RWPE2 (cell line): ENCODE measurements at places on chromosomes 16 and 17.

DNA sequence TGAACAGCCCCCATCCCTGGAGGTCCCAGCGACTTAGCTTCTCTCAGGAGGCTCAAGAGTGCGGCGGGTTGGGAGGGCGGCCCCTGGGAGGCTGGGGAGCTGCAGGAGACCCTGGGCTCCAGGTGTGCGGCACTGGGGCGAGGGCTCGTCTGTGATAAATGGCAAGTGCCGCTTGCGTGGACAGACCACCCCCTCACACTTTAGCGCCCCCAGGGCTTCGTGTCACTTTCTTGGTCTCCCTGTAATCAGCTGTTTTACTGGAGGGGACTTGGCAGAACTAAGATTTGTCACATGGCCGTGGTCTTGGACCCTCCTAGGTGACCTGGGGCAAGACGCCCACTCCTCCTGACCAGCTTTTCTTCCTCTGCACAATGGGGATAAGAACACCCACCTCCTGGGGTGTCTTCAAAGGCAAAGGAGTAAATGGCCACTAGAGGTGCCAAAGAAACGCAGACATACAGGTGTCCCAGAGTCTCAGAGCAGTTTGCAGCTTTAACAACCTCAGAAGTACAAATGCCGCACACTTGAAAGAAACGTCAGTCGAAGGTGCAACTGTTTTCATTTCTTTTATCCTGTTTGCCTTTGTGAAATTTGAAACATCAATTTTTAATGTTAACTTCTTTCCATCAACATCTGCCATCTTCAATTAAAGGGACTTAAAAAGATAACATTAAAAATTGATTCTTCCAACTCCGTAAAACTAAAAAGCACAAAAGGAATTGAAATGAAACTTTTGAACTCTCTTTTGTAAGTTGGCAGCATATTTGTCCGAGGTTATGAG, 946 bp downstream of the OSGIN1 start:
- H3K4me3 ChIP-seq: peak overlapping the region; percentile 50
- peak overlapping the region; percentile 68 for H3K27ac ChIP-seq
- DNase-seq: no peak

- no peak overlapping the region for H3K27ac ChIP-seq
- no peak for DNase-seq
- no peaks in the 10 kb centered on the region for H3K27me3 ChIP-seq
- no peaks in the 10 kb centered on the region for H3K36me3 ChIP-seq
Measured at GRCh38 chr16:3001316-3001715, 11.4 kb upstream of the CLDN9 start.

DNA sequence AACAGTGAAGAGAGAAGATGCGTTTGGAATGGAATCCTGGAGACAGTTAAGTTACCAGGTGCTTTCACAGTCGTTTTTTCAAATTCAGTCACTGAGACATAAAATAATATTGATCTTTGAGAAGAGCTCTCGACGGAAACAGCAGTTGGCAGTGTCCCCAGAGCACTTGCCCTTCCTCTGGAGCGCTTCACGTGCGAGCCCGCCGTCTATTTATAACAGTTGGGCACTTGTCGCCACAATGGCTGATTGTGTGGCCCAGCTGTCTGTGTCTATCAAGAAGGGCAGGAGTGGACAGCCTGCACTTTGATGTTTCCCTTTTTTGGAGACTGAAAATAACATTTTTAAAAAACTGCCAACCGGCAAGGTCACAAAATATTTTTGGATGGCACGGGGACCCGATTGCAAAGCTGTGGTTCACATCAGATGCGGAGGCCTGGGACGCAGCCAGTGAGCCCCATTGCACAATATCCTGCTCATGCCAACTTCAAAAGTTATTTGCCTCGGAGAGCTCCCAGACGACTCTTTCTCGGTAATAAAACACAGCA, 62.9 kb downstream of the ADCY9 start:
- DNase-seq: no peak
- no peak overlapping the region for H3K4me3 ChIP-seq
- H3K4me1 ChIP-seq: peaks cover 36% of the 10 kb centered on the region
- H3K36me3 ChIP-seq: no peaks in the 10 kb centered on the region

DNA sequence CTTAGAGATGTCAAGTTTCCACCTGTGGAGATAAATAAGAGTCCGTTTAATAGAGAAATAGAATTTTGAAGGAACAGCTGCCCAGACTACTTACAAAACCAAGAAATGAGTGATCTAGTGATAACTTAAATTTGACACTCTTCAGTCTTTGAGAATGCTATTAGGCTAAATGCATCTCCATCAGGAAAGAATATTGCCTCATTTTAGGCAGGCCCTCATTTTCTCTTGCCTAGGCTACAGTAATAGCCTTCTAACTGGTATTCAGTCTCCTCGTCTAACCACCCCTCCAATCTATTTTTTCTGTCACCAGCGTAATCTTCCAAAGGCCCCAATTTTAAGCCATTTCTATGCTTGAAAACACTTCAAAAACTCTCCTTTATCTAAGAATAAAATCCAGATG, 537.8 kb upstream of the CA10 start:
- no peak overlapping the region for H3K4me3 ChIP-seq
- peaks cover 3% of the 10 kb centered on the region for H3K27me3 ChIP-seq
- H3K4me1 ChIP-seq: no peaks in the 10 kb centered on the region

GRCh38 chr17:79547586-79547985, 63.3 kb downstream of the RBFOX3 start:
- DNase-seq: no peak
- no peaks in the 10 kb centered on the region for H3K4me1 ChIP-seq
- no peaks in the 10 kb centered on the region for H3K36me3 ChIP-seq
- peaks cover 51% of the 10 kb centered on the region for H3K27me3 ChIP-seq
- H3K4me3 ChIP-seq: no peak overlapping the region

DNA sequence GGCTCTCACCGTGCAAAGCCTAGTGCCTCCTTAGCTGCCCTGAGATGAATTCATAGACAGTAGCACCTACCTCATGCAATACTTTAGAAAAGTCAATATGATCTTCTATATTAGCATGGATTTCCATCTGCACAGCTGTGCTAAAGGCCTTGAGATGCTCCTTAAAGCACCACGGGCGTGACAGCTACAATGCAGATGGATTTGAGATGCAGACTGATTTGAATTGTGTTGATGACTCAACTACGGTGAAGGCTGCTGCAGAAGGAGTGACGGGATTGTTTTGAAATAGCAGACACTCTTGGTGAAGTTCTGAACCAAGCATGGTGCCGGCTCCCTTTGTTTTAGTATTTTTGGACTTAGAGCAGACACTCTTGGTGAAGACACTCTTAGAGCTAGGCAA, 88.2 kb downstream of the SPECC1 start:
- no peak for DNase-seq
- no peak overlapping the region for H3K4me3 ChIP-seq
- no peaks in the 10 kb centered on the region for H3K36me3 ChIP-seq
- no peaks in the 10 kb centered on the region for H3K27me3 ChIP-seq
- H3K4me1 ChIP-seq: no peaks in the 10 kb centered on the region

DNA sequence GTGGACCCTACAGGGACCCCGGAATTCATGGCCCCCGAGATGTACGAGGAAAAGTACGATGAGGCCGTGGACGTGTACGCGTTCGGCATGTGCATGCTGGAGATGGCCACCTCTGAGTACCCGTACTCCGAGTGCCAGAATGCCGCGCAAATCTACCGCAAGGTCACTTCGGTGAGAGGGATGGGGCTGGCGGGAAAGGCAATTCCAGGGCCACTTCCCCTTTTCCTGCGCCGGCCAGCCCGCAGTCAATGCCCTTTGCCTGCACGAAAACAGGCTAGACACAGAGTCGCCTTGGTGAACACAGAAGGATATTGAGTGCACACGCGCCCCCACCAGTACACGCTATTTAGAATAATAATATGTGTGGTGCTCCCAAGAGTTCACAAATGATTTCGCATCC, 4.0 kb downstream of the WNK4 start:
- H3K36me3 ChIP-seq: peaks cover 3% of the 10 kb centered on the region

DNA sequence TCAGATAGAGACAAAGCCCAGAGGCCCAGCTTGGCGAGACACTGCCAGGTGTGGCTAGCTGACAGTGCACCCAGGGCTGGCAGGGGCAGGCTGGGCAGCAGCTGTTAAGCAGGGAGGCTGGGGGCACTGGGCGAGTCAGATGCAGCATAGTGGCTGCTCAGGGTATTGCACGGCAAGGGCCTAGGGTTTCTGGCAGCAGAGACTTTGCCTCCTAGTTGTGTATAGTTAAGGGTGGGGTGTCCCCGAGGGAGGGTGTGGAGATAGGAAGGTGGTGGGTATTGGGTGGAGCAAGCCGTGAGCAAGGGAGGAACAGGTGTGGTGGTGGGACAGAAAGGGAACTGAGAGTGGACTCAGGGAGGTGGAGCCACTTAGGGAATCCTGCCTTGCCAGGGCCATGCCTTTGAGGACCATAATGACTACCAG, 66.0 kb downstream of the SMPD3 start:
- H3K4me1 ChIP-seq: no peaks in the 10 kb centered on the region
- no peaks in the 10 kb centered on the region for H3K36me3 ChIP-seq
- no peak overlapping the region for H3K4me3 ChIP-seq

GRCh38 chr17:74435775-74436359, 4.0 kb downstream of the GPRC5C start:
- no peaks in the 10 kb centered on the region for H3K4me1 ChIP-seq
- DNase-seq: no peak
- H3K27ac ChIP-seq: no peak overlapping the region
- no peak overlapping the region for H3K4me3 ChIP-seq

DNA sequence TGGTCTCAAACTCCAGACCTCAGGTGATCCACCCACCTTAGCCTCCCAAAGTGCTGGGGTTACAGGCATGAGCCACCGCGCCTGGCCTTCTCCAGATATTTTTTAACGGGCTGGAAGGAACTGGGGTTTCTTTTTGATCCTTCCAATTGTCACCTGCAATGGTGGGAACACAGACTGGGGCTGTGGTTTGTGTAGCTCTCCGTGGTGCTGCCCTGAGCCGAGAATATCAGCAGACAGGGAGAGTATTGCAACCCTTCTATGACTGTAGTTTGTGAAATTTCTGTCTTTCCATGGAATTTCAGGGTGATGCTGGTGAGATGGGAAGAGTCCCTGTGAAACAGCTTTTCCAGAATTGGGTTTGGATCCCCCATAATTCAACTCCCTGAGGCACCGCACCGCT, 263.5 kb downstream of the ENGASE start:
- peaks cover 33% of the 10 kb centered on the region for H3K27me3 ChIP-seq
- peaks cover 6% of the 10 kb centered on the region for H3K4me1 ChIP-seq
- DNase-seq: no peak
- no peak overlapping the region for H3K4me3 ChIP-seq
- H3K27ac ChIP-seq: no peak overlapping the region

- no peaks in the 10 kb centered on the region for H3K4me1 ChIP-seq
- H3K27ac ChIP-seq: no peak overlapping the region
- H3K27me3 ChIP-seq: peaks cover 8% of the 10 kb centered on the region
- H3K36me3 ChIP-seq: no peaks in the 10 kb centered on the region
- no peak for DNase-seq
Measured at GRCh38 chr17:7740481-7741001, 23.0 kb downstream of the DNAH2 start.

DNA sequence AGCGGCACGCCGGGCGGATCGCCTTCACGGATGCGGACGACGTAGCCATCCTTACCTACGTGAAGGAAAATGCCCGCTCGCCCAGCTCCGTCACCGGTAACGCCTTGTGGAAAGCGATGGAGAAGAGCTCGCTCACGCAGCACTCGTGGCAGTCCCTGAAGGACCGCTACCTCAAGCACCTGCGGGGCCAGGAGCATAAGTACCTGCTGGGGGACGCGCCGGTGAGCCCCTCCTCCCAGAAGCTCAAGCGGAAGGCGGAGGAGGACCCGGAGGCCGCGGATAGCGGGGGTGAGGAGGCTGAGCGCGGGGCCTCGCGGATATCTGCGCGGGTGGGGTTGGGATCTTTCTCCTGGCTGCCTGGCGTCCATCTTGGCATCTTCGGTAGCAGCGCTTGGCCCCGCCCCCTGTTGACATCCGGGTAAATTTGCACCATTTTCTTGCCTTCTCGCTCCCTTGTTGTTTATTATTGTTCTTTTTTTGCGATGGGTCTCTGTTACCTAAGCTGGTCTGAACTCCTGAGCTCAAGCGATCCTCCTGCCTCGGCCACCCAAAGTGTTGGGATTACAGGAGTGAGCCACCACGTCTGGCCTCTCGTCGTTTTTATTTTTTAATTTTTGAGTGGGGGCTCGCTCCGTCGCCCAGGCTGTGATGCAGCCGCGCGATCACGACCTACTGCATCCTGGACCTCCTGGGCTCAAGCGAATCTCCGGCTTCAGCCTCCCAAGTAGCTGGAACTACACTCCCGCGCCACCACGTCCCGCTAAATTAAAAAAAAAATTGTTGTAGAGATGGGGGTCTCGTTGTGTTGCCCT, 898 bp downstream of the TERF2IP start:
- peak; percentile 80 for DNase-seq
- H3K4me3 ChIP-seq: peak overlapping the region; percentile 75
- peak overlapping the region; percentile 84 for H3K27ac ChIP-seq
- peaks cover 17% of the 10 kb centered on the region for H3K4me1 ChIP-seq

DNA sequence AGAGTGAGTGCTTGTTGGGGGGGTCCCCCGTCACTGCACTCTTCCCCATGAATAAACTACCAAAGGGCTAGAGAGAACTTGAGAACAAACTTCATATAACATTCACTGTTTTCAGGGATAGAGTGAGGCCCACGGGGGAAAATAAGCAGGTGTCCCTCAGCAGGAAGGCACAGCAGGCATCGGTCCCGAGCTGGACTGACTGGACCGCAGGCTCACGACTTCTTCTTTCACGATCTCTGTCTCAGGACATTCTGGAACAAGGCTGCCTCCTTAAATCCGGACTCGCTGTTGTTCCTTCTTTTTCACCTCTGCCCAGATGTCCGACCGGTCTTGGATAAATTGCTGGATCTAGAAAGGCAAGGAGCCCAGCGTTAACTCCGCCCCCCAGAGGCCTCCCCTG, 14.8 kb downstream of the CCDC42 start:
- no peaks in the 10 kb centered on the region for H3K36me3 ChIP-seq
- no peaks in the 10 kb centered on the region for H3K4me1 ChIP-seq
- H3K4me3 ChIP-seq: no peak overlapping the region
- H3K27ac ChIP-seq: no peak overlapping the region
- DNase-seq: no peak

DNA sequence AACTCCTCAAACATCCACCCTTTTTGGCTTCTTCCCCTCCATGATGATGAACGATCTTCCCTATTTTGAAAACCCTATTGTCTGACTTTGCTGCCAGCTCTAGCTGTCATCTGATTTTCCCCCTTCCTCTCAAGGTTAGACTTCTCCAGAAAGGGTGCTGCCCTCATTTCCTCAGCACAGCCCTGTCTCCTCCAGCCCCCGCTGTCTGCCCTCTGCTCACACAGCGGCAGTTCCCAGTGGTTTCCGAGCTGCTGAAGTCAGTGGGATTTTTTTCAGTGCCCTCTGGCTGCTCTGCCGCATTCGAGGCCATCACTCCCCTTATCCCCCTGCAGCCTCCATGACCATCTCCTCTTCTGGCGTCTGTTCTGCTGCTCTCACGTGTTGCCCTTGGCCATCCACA, 26.6 kb upstream of the C17orf107 start:
- no peaks in the 10 kb centered on the region for H3K27me3 ChIP-seq
- H3K4me3 ChIP-seq: no peak overlapping the region
- H3K27ac ChIP-seq: no peak overlapping the region
- H3K4me1 ChIP-seq: no peaks in the 10 kb centered on the region
- DNase-seq: no peak

GRCh38 chr17:80213643-80213975, 6.5 kb downstream of the SGSH start:
- H3K27ac ChIP-seq: no peak overlapping the region
- no peak for DNase-seq
- no peaks in the 10 kb centered on the region for H3K4me1 ChIP-seq
- peaks cover 5% of the 10 kb centered on the region; the same call in 1 of the 2 replicates for H3K36me3 ChIP-seq
- H3K4me3 ChIP-seq: no peak overlapping the region
